ENCODE measurements at places on chromosomes 6 and 20. TPM values are rescaled to one million over a fixed set of nuclear protein-coding genes. Genes with fewer than 3 reads are reported as not detected.

- DNase-seq = no peak
Measured at GRCh38 chr6:1244278-1244677, 67.6 kb upstream of the FOXQ1 start.

DNA sequence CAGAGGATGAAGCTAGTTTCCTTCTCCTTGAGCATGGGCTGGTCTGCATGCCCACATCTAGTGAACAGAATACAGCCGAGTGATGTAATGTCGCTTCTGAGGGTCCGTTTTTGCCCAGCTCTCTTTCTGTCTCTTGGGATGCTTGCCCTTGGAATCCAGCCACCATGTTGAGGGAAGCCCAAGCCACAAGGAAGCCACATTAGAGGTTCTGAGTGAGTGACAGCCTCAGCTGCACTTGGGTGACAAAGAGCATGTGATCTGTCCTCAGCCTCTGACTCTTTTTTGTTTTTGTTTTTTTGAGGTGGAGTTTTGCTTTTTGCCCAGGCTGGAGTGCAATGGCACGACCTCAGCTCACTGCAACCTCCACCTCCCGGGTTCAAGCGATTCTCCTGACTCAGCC is 100.6 kb upstream of the SALL4 start:
- no peak for DNase-seq

GRCh38 chr6:31525932-31526591 is 2.7 kb upstream of the MCCD1 start:
- no peak for DNase-seq

DNA sequence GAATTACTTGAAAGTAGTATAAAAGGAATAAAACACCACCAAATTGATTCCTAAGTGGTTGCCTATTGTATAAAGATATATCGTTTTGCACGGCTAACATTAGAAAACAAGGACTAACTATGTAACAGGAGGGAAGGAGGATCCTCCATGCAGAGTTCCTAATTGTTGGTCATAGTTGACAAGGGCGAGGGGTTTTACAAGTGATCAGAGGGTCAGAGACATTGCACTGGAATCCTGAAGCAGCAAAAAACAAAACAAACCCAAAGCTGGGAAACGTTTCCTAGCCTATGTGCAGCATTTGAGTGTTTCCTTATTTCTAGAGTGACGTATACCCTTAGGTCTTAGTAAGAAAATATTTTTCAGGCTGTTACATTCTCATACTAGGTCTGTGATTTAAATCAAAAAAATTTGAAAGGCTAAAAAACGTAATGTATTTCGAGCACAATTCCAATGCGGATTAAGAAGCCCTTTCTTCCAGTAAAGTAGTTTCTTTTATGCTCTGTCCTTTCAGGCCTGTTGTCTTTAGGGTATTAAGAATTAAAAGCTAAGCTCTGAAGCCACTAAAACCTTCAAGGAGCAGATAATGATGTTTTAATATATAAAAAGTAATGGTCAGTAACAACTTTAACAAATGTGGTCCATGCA is 373.8 kb upstream of the MMS22L start:
- no peak for DNase-seq

DNA sequence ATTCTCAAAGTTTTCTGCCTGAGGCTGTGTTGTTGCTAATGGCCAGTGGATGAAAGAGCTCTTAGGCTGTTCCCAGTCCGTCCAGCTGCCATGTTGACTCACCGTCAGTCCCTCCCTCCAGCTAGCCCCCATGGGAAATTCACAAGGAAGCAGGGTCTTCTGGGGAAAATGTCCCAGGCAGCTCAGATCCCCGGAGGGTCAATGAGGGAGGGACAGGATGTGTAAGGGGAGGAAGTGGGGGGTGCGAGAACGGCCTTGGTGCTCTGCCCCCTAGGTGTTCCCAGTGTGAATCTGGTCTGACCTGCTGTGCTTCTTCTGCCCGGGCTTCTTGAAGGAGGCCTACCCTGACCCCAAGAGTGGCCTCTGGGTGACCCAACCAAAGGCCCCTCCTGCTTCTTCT is 65.9 kb downstream of the CEBPB start:
- DNase-seq = no peak

The SASH1 gene
- total RNA-seq = 33.4 TPM

GRCh38 chr6:84645000-84645399 is 119.4 kb downstream of the TBX18 start:
- DNase-seq = no peak

DNA sequence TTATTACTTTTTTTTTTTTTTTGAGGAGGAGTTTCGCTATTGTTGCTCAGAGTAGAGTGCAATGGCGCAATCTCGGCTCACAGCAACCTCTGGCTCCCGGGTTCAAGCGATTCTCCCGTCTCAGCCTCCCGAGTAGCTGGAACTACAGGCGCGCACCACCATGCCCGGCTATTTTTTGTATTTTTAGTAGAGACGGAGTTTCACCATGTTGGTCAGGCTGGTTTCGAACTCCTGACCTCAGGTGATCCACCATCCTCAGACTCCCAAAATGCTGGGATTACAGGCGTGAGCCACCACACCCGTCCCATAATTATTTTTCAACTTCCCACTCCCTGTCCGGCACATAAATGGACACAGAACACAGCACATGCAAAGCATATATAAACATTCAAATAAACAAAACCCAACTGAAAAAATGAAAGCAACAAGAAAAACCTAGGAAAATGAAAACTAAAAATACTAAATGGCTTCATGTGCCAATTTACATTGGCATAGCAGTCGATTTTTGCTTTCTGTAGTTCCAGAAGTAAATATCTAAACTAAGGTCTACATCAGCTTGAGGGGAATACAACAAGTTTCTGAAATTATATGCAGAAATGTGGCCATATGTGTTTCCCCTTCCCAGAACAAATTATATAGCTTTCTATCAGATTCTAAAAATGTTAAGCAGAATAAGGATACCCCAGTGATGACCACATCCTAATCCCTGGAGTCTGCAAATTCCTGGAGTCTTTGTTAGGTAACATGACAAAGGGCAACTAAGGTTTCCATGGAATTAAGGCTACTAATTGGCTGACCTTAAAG is 113.9 kb downstream of the HFE start:
- no peak for DNase-seq

The BHLHE23 gene
- not detected for total RNA-seq

DNA sequence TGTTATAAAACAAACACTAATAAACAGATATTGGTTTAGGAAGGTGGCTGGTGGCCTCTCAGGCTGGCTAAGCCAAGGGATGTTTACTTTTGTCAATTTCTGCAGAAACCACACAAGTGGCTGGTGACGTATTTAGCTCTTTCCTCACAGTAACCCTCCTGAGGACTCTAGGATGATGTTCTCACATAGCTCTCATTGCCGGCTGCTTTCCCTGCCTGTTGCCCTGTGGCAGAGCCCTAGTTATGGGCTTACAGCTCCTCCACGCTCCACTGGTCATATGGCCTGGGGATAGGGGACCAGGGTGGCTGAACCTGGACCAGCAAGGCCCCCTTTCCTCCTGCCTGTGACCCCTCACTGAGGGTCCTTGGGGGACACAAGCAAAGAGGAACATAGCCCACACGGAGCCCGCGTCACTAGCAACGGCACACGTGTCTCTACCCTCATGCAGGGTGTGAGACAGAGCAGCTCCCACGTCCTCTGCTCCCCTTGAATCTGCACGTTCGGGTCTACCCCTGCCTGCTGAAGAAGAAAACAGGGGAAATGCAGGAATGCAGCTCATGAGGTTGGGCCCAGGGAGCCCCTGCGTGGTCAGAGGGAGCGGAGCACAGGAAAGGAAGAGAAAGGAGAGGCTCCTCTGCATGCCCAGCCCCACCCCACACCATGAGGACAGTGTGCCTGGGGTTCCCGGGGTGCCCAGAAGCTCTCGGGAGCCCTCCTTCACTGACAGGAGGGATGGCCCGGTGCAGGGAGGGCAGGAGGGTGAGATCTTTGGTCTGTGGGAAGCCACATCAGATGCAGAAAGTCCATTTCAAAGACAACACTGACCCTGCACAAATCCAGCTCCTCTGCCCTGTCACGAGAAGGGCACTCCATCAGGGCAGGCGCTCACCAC is 13.9 kb downstream of the RAMACL start:
- no peak for DNase-seq

DNA sequence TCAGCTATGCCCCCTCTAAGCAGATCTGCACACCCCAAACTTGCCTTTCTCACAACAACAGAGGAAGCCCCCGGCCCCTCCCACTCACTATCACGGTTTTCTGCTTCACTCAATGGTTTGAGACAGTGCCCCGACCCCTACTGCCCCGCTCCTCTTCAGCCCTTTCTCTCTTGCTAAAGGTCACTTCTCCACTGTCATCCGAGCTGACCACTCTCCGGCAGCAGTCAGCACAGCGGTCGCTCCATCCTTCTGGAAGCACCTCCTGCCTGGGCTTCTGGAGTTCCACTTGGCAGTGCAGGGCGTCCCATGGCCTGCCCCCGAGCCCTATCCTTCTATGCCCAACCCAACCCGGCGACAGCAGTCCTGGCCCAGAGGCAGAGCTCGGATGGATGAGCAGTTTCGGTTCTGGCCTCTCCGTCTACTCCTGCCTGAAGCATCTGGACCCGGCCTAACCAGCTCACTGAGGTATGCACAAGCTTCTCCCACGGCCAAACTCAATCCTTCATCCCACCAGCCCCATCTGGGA is 4.1 kb downstream of the CTSZ start:
- DNase-seq = no peak

The RIMS4 gene
- total RNA-seq = 0.80 TPM

GRCh38 chr6:40733770-40734396 is 146.7 kb upstream of the LRFN2 start:
- no peak for DNase-seq

DNA sequence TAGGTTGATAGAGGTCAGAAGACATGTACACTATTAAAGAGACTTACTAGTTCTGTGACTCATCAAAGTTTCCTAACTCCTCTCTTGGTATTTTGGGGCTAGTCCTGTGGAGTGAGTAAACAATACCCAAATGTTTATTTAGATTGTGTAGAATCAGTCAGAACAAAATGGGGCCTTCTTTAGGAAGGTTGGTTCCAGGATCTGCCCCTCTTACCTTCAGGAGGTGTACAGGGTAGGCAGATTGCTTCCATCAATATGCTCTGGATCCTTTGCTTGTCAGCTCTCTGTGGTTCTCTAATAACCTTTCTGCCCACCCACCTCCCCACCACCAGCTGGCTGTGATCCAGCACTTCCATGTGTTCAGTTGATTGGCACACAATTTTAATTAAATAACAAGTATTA is 107.0 kb downstream of the POPDC3 start:
- DNase-seq = no peak

DNA sequence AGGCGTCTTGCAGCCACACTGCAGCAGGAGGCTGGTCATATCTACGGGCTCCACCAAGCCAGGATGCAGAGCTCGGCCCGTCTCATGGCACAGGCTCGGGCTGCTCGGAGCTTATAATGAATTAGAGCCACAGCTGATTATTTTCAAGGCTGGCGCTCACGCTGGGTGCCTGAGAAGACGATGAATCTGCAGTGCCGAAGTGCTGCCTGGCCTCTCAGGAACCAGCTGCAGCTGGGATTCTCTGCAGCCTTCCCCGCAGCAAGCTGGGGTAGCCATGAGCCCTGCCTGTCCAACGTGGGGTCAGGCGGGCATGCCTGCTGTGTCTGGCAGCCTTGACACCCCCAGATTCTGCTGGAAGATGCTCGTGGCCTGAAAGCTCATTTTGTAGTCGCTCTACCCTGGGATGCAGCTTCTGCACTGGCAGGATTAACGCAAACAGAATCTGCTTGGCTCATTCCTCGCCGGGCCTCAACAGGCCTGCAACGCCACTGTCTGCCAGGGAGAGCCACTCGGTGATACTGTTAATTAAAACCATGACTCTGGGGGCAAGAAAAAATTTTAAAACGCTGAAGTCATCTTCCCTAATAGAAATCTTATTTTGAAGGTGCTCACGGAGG is 104.3 kb downstream of the CDH26 start:
- DNase-seq = no peak

GRCh38 chr6:161162722-161163121 is 111.1 kb downstream of the AGPAT4 start:
- no peak for DNase-seq

DNA sequence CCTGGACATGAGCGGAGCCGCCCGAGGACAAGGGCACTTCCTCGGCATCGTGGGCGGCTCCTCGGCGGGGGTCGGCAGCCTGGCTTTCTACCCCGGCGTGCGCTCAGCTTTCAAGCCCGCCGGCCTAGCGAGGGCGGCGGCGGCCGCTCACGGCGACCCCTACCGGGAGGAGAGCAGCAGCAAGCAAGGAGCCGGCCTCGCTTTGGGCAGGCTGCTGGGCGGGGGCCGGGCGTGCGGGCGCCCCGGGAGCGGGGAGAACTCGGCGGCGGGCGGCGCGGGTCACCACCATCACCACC is 6.7 kb downstream of the PRDM13 start:
- DNase-seq = no peak

GRCh38 chr20:11091511-11091910 is 417.7 kb upstream of the JAG1 start:
- DNase-seq = no peak

The TSPO2 gene
- not detected for total RNA-seq

GRCh38 chr6:161220346-161220745 is 53.5 kb downstream of the AGPAT4 start:
- DNase-seq = no peak

GRCh38 chr6:150196942-150197745 is 54.3 kb downstream of the PPP1R14C start:
- no peak for DNase-seq

- no peak for DNase-seq
Measured at GRCh38 chr20:3783511-3784195, 2.4 kb upstream of the SPEF1 start.

GRCh38 chr20:37737826-37738420 is 44.1 kb downstream of the CTNNBL1 start:
- DNase-seq = no peak

The NKX2-4 gene
- not detected for total RNA-seq

GRCh38 chr6:167258646-167259045 is 32.5 kb upstream of the UNC93A start:
- no peak for DNase-seq

DNA sequence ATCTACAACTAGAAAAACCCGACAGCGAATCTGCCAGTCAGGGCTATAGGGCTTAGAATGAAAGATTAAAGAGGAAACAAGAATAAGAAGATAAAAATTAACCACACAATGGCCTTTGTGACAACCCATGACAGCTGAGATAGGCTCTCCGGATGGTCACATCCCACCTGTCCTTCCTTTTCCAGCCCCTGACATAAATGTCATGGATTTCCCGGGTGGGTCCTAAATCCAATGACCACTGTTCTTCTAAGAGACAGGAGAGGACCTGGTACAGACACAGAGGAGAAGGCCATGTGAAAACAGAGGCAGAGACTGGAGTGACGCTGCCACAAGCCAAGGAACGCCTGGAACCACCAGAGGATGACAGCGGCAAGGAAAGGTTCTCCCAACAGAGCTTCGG is 41.8 kb downstream of the ATXN1 start:
- no peak for DNase-seq

The SLC26A8 gene
- 0.06 TPM for total RNA-seq

The DNAH8 gene
- not detected for total RNA-seq

Measured in left cardiac atrium (tissue), 4 donors.